Stimulated activated CD4-positive, alpha-beta T cell treated with anti-CD3 and anti-CD28 coated beads, Interleukin-15, amount 100 ng/mL, for 1 hour (primary cell): ENCODE measurements at places on chromosomes 6 and 20.

DNA sequence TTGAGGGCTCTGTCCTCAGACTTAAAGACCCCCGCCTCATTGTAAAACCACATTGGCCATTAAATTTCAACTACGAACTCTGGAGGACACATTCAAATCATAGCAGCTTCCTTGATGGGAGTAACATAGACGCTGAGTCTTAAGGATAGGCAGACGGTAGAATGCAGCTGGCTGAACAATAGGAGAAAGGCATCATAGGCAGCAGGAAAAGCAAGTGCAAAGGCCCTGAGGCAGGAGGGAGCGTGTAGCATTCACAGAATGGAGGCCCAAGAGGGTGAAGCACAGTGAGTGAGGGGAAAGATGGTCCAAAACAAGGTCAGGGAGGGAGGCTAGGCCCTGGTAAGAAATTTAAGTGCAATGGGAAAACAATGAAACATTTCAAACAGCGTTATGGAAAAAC lies 8.6 kb upstream of the PFDN4 start:
- DNase-seq = no peak

DNA sequence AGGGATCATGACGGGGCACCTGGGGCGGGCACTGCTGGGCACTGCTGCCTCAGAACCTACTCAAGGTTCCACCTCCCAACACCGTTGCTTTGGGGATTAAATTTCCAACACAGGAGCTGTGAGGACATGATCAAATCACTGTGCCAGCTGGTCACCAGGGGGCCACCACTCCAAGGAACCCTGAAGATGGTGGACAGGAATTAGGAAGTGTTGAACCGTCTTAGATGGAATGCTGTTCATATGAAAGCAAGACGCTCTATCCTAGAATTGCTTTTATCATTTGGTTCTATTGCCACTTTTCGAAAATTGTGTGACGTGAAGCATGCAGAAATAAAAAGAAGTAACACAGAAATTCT lies 140.3 kb downstream of the DLL1 start:
- no peak for DNase-seq

DNA sequence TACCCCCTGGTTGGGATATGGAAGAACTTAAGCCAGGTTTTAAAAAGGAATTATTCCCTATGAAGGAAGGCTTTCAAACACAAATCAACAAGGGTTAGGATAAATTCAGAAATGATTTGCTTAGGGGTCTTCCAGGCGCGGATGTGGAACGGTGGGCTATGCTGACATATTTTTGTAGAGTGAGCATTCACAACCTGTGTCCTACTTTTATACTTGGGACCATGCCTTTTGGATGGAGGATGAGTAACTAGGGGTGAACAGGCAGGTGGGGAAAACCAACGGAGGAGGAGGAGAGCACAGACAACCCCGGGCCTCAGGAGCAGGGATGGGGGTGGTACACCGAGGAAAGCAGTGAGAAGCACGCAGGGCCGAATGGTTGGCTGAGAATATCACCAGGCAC lies 5.9 kb downstream of the MYLK4 start:
- DNase-seq = no peak

- DNase-seq = no peak
Measured at GRCh38 chr6:98946266-98946878, 1.4 kb downstream of the FBXL4 start.

GRCh38 chr6:38861926-38862401 lies 146.9 kb downstream of the DNAH8 start:
- no peak for DNase-seq

- DNase-seq = no peak
Measured at GRCh38 chr6:43355862-43356590, 13.4 kb downstream of the ZNF318 start.

- DNase-seq = no peak
Measured at GRCh38 chr6:162973980-162974379, 246.2 kb downstream of the PACRG start.

- no peak for DNase-seq
Measured at GRCh38 chr20:41191562-41192500, 54.5 kb downstream of the PLCG1 start.

DNA sequence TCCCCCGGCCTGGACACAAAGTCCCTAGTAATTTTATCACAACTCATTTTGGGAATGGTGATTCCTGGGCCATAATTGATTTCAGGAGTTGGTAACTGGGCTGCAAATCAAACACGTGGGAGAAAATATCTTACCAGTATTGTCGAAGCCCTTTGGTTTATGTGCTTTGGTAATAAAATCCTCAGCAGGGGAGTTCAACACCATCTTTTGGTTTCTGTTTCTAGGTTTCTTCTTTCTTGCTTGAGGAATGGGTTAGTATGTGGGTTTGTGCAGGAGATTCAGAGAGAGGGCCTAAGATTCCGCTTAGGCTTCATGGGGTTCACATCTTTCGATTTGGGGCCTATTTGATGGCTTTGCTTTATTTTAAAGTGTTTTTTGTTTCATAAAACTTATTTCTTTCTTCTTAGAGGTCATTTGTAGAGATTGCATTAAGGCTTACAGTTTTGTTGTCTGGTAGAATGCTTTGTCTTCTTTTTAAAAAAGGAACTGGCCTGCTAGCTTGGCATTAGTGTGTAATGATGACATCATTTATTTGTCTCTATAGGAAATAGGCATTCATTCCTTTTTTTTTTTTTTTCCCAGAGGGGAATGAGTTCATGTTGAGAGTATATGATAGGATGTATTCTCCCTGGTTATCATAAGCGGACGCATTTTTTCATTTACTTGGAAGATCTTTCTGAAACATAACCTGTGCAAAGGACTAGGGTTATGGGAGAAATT lies 45.8 kb downstream of the CYP24A1 start:
- no peak for DNase-seq

DNA sequence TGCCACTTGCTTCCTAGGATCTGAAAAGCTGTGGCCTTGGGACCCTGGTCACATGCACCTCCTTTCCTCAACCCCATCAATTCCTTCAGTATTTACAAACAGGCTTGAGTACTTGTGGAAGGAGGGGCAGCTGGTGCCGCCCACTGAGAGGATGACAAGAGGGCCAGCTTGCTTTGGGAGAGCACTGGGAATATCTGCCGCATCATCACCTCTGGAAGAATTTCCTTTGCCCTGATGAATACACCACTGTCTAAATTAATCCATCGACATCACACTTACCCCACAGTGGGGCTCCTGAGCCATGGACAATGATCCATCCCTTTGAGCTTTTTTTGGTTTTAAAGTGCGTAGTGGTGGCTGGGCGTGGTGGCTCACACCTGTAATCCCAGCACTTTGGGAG lies 25.9 kb downstream of the TBC1D20 start:
- no peak for DNase-seq

- no peak for DNase-seq
Measured at GRCh38 chr6:75135450-75135849, 70.4 kb downstream of the COL12A1 start.

- DNase-seq = no peak
Measured at GRCh38 chr6:115001731-115002350, 659.0 kb upstream of the HS3ST5 start.

DNA sequence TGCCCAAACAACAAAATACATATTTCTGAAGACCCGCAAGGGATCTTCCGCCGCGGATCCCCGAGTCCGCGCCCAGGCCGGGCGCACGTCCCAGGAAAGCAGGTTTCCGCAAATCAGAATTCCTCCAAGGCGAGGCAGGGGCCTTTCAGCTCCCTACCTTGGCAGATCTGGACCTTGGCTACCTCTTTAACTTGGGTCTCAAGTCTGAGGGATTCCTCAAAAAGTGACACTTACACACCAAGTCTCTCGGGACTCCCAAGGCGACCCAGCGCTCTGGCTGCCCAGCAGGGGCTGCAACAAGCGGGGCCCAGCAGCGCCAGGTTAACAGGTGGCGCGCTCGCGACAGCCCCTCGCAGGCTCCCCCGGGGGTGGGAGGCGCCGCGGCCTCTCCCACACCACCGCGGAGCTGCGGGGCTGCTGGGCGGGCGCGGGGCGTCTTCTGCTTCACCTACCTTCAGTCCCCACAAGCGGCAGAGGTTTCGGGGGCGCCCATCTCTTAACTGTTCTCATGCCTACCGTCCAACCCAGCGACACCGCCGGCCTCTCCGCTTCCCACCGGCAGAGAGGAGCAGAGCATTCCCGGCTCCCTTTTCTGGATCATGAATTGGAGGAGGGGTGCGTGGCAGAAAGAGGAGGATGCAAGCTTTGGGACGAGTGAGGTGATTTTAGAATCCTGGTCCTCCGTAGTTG lies 414 bp downstream of the SIM1 start:
- no peak for DNase-seq

- no peak for DNase-seq
Measured at GRCh38 chr6:138258991-138259390, 40.7 kb upstream of the PBOV1 start.

GRCh38 chr20:32674362-32674789 lies 635 bp upstream of the C20orf203 start:
- DNase-seq = peak; percentile 51

- DNase-seq = no peak
Measured at GRCh38 chr6:142482974-142483373, 181.2 kb downstream of the ADGRG6 start.

- DNase-seq = no peak
Measured at GRCh38 chr20:1734269-1734858, 76.8 kb upstream of the SIRPG start.

GRCh38 chr6:128352366-128352765 lies 168.0 kb downstream of the PTPRK start:
- no peak for DNase-seq

DNA sequence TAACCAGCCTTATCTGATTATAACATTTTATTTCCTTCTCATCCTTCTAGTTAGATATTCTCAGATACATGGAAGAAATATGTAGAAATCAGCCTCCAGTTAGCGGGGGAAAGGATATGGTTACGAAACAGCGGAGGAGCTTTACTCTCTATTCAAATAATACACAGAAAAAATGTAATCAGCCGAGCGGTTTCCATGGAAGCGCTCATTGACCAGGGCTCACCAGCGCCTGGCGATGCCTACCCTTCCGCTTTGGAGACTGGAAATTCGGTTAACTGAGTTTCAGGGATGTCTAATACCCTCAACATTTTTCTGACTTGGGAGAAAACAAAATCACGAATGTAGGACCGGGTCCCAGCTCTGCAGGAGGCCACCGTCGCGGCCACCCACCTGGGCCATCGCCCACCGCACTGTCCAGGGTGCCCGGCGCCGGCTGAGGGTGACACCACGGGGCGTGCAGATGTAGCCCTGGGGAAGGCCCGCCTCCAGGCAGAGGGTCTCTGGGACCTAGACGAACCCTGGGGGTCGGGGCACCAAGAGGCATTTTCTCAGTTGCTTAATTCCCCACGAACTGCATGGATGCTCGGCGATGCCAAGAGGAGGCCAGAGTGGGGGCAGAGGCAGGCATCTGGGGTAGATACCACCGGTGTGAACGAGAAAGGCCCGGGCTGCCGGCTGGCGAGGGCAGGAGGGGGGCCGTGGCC lies 1.7 kb downstream of the PRR18 start:
- no peak for DNase-seq

DNA sequence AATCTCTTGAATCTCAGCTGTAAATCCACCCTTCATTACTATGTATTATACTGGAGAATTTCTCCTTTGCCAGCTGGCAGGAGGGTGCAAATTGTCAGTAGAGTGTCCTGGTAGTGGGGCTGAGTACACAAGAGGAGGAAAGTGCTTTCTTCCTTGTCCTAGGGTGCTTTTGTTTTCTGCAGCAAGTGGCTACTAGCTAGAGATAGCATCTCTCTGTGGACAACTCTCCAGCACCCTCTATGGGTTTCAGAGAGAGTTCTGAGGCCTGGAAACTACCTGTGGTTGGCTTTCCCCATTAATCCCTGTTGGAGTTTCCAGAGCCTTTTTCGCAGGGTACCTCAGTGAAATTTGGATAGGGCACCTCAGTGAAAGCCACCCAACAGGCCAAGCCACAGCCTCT lies 422.5 kb upstream of the RGS17 start:
- DNase-seq = no peak
